PC-3 (cell line): ENCODE measurements at places on chromosomes 12 and 14. TPM values are rescaled to one million over a fixed set of nuclear protein-coding genes. Genes with fewer than 3 reads are reported as not detected.

DNA sequence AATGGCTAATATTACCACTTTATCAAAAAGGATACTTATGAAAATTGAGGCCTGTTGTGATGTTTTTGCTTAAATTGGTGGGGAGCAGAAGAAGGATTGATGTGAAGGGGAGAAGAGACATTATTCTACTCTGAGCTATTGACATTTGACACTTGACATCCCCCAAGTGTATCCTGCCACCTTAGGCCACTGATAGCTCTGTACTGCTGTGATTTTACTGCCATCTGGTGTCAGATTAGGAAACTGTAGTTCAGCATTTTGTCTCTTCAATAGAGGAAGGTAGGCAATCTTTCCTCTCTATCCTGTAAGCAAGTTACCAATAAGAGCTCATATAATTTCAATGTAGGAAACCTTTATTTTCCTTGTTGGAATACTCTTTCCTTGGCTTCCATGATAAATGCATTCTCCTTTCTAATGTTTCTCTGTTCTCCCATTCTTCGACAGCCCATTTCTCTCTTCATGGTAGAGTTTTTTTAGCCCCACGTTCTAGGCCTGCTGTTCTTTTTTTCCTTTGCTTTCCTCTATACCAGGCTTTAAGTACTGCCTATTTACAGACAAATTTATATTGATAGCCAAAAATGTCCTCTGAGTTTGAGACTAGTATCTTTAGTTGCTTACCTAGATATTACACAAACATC is 46.3 kb downstream of the PPHLN1 start:
- H3K4me3 ChIP-seq, result no peak overlapping the region
- DNase-seq, result peak; percentile 82
- H3K4me1 ChIP-seq, result no peaks in the 10 kb centered on the region
- no peaks in the 10 kb centered on the region for H3K27me3 ChIP-seq
- H3K36me3 ChIP-seq, result peaks cover 5% of the 10 kb centered on the region; the same call in 1 of the 2 replicates

GRCh38 chr12:105337391-105337790 is 6.9 kb downstream of the C12orf75 start:
- no peaks in the 10 kb centered on the region for H3K27me3 ChIP-seq
- H3K27ac ChIP-seq, result no peak overlapping the region
- peaks cover 7% of the 10 kb centered on the region; the same call in 1 of the 2 replicates for H3K36me3 ChIP-seq
- peaks cover 41% of the 10 kb centered on the region for H3K4me1 ChIP-seq

Gene BCL11B
- total RNA-seq, result 0.73 and 1.7 TPM in 2 replicates

Gene NRL
- 1.5 and 1.7 TPM in 2 replicates for total RNA-seq

- no peak overlapping the region for H3K4me3 ChIP-seq
- H3K36me3 ChIP-seq, result no peaks in the 10 kb centered on the region
- H3K27me3 ChIP-seq, result peaks cover 3% of the 10 kb centered on the region; the same call in 1 of the 2 replicates
- DNase-seq, result no peak
Measured at GRCh38 chr14:94921882-94922585, 152.1 kb upstream of the GSC start.
